ENCODE measurements at places on chromosomes 1 and 21.

GRCh38 chr1:70429219-70429618, 18.2 kb downstream of the CTH start:
- DNase-seq: no peak

DNA sequence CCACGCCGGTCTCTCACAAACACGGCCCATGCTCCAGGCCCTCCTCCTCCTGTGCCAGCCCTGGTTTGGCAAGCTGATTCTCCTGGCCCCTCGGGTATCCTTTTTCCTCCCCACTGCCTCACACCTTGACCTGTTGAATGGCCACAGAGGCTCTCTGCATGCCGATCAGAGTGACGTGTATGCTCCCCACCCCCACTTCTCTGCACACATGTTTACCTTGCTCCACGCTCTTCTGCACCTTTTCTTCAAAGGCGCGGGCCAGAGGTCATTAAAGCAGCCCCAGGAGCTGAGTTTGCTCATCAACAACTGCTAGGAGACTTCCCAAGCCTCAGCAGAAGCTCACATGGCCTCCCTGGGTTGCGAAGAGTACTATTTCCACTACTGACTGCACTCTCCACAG, 139.3 kb upstream of the EDN2 start:
- no peak for DNase-seq

DNA sequence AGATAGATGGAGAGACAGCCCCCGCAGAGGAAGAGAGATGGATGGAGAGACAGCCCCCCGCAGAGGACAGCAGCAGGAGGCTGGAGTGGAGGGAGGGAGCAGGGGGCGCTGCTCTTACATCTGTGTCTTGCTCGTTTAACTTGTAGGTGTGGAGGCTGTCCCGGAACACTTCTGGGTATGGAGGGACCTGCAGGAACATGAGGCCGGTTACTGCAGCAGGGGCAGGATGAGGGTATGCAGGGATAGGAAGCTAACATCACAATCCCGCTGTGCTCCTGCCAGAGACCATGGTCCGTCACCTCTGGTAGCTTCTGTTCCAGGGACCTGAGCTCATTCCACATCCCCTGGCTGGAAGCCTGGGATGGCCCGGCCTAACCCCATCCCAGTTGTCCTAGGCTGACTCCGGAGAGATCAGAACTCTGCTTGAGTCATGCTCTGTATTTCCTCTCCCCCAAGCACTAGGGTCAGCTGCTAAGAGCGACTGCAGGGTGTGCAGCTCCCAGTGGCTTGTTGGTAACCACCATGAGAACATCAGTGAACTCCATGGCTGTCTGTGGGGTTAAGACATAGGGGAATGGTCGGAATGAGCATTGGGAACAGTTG, 36.7 kb upstream of the GOLT1A start:
- DNase-seq: no peak

- no peak for DNase-seq
Measured at GRCh38 chr1:1578371-1578940, 3.8 kb upstream of the SSU72 start.

DNA sequence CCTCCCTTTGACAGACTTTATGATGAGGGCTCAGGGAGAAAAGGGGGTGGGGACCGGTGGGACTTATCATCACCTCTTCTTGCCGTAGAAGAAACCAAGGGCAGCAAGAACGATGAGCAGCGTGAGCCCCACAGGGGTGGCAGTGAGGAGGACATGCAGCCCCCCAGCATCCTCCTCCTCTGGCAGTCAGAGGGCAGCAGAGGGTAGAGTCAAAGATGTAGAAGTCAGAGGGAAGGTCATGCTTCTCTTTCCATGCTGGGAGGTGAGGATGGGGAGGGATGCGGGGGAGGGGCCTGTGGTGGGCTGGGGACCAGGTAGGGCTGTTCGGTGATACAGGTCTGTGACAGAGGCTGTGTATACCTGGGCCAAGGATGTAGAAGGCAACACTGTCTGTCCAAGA, 14.8 kb downstream of the INSRR start:
- DNase-seq: no peak
